ENCODE measurements at places on chromosomes 12 and 14.

DNA sequence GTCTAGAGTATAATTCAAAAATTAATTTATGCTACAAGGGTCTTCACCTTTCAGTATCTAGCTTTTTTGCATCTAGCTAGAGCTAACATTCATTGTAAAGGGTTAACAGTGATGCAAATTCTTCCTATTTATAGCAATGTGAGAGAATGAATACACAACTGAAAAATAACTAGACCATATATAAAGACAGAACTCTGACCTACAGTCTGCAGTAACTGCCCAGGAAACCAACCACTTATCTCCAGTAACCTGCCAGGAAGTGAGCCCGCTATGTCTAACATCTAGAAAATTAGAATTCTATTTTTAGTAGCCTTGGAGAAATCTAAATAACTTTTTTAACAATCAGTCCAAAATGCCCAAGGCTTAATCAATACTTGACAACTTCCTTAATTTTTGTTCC, 1021.9 kb downstream of the LRFN5 start:
- no peak for DNase-seq

DNA sequence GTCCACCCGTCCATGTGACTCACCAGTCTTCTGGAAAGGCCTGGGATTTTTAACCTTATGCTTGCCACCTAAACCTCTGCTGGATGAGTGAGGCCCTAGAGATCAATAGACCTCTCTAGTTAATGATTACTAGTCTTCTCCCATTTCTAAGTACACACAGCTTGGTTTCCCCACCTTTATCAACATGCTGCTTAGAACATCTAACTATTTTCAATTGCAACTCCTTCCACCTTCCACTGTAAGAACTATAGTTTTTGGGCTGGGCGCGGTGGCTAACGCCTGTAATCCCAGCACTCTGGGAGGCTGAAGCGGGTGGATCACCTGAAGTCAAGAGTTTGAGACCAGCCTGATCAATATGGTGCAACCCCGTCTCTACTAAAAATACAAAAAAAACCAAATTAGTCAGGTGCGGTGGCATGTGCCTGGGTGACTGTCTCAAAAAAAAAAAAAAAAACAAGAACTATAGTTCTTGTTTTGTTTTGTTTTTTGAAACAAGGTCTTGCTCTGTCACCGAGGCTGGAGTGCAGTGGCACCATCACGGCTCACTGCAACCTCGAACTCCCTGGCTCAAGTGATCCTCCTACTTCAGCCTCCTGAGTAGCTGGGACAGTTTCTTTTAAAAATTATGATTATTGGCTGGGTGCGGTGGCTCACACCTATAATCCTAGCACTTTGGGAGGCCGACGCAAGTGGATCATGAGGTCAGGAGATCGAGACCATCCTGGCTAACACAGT, 18.7 kb upstream of the MDM2 start:
- no peak for DNase-seq

DNA sequence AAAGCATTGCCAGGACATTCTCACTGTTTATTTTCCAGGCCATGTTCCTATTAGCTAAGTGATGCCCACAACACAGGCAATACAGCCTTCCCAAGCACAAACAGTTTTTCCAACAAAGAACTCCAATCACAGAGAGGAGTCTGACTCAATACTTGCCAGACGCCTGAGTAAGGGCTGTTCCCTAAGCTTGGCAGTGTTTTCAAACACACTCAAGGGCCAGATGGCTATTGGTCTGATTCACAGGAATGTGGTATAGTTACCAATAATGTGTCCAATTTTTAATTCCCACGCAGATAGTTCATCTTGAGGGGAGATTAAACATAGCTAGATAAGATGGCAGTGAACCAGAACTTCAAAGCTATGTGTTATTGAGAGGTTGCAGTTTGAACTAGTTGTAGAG, 381.0 kb downstream of the SNAPC1 start:
- no peak for DNase-seq

DNA sequence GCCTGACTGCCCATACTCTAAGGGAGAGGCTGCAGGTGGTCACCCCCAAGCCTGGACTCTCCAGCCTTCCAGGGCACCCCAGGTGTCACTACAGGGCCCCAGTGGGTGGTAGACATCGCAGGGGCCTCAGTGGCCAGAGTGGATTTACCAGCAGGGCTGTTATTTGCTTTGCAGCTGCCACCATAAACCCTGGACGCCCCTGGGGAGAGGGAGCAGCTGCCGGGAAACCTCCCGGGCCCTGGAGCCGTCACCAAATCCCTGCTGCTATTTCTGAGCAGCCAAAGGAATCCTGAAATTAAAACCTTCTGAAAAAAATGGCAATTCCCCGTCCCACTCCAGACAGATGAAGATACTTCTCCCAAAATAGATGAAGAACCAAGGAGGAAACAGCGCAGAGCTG, 13.9 kb downstream of the TMEM119 start:
- DNase-seq = no peak

- DNase-seq = no peak
Observed at GRCh38 chr14:92861856-92862745, 60.8 kb upstream of the CHGA start.

DNA sequence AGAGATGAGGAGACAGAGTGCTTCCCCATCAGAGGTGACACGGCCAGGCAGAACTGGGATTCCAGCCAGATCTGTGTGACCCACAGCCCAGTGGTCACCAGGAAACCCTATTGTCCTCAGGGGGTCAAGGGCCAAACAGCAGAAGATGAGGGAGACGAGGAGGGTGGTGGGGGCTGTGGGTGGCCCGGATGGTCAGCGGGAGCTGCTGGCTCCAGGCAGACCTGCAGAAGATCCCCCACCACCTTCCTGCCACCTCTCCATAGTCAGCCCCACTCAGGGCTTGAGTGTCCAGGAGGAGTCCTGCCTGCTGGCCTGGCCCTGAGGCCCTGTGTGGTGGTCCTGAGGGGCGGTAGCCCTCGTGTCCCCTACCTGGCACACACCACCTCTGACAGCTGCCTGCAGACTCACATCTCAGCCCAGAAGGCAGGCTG, 136.8 kb downstream of the CALM1 start:
- DNase-seq = no peak

DNA sequence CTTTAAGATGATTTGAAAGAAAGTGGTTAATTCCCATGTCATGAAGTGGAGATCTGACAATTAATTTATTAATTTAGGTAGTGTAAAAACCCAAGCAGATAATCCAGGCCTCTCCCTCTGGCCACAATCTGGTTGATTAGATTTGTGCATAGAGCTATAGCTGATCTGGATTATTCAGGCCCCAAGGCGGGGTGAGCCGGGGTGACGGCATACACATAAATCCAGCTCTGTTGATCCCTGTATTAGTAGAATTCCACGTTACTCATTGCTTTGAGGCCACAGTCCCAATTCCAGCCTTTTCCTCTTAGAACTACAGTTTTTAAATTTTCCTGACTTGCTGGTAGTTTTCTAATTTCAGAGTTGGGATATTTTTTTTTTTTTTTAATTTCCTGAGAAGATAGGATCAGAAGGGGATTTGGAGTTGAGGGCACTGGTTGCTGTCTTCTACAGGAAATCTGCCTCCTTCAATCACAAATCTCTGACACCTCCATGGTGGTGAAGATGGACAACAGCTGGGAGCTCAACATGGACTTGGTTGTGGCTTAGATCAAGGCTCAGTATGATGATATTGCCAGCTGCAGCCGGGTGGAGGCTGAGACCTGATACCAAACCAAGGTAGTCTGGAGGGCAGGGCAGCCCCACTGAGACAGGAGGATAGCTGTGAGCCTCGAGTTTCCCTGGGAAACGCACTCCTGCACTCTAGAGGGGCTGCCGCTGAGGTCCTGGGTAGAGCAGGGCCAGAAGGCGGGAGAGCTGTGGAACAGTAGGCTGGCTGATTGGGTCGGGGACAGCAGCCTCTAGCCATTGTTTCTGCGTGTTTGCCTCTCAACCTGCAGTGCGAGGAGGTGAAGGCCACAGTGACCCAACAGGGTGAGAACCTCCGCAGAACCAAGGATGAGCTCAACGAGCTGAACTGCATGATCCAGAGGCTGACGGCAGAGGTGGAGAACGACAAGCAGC, 19.4 kb downstream of the KRT85 start:
- DNase-seq = no peak
